ENCODE measurements at places on chromosomes 16 and 17.

DNA sequence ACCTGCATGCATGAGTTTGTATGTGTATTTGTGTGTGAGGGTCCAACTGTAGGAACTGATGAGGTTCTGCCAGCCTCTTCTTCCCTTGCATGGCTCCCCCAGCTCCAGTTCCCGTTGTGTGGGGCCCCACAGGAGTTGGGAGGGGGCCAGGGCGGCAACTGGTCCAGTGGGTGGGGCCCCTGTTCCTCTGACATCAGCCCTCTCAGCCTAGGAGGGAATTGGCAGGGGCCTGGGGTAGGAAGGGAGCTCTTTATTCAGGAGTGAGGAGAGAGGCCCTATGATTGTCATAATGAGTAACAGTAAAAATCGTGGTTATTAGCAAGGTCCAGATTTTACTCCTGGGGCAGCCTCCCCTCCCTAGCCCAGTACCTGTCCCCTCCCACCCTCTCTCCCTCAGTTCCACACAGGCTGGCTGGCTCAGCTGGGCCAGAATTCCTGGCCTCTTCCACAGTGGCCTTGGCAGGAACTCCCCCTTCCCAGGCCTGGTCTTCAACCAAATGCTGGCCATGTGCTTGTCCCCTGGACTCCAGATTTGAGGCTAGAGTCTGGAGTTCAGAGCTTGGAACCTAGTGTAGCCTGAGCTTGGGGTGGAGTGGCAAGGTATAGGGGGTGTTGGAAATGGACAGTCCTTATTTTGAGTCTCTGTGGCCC lies 18.9 kb downstream of the RARA start:
- DNase-seq, result no peak

DNA sequence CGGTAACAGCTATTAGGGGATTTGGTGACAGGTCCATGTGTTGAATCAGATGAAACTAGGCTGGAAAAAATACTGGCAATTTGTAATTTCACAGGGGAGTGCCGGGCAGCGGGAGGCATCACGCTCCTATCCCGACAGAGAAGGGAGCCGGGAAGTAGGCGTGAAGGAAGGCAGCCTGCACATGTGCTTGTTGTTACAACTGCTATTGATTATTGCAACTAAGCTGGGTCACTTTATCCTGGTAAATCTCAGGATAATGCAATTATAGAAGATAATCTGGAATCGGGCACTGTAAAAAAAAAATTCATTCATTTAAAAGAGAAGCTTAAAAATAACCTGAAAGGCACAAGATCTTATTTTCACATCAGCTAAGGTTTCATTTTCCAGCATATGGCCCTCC lies 180.6 kb downstream of the FOXL1 start:
- no peak for DNase-seq

- no peak for DNase-seq
Observed at GRCh38 chr17:34219405-34219804, 35.7 kb upstream of the CCL2 start.

GRCh38 chr16:35215287-35215686 lies 1755.9 kb downstream of the TP53TG3F start:
- no peak for DNase-seq

DNA sequence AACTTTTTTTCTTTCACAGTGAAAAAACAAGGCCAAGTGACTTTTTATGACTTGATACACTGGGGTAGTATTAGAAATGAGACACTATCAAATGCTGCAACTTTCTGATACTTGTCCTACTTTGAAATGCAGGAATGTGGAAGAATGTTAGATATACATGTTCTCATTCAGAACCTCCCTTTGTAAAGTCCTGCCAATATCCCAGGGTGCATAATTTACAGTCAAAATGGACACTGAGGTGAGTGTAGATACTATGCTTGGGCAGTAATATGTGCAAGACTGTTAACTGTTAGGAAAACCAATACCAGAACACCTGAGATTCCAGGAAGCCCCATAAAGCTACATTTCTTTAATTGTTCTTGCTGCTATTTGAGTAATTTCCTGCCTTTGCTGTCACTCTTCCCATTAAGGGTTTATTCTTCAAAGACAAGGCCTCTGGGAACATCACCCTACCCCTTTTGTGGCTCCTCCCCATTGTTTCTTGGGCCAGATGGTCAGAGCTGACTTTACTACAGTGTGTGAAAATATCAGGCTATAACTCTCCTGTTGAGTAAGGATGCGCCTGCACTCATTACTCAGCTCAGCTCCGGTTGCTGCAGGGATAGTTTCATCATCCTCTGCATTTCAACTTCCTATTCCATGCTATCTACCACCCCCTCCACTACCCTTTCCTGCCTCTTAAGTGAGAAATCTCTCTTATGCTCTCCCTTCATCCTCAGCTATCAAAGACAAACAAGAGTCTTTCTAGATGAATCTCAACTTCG lies 48.7 kb downstream of the TMEM100 start:
- DNase-seq, result no peak

DNA sequence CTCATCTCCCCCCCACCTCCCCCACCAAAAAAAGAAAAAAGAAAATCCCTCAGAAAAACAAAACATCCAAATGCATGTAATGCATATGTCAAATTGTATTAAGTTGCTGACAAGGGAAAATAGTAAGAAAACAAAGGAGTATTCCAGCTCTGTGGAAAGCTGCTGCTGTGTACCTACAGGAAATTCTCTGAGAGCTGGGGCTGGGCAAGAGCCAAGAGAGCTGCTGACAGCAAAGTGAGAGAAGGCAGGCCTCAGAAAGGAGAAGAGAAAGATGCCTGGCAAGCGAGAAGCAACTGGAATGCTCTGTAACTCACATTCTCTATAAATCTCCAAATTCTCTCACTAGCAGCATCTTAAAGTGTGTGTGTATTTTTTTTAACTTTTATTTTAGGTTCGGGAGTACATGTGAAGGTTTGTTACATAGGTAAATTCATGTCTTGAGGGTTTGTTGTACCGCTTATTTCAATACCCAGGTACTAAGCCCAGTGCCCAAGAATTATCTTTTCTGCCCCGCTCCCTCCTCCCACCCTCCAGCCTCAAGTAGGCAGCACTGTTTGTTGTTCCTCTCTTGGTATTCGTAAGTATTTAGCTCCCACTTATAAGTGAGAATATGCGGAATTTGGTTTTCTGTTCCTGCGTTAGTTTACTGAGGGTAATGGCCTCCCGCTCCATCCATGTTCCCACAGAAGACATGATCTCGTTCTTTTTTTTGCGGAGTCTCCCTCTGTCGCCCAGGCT lies 24.4 kb downstream of the CNTROB start:
- no peak for DNase-seq

- DNase-seq, result no peak
Observed at GRCh38 chr16:52786091-52786490, 239.1 kb upstream of the TOX3 start.

- no peak for DNase-seq
Observed at GRCh38 chr17:57080718-57081117, 4.3 kb upstream of the AKAP1 start.

GRCh38 chr16:85751698-85752501 lies 1.0 kb upstream of the C16orf74 start:
- no peak for DNase-seq

- DNase-seq, result no peak
Observed at GRCh38 chr16:56974549-56975300, 13.0 kb downstream of the CETP start.
